ENCODE measurements at places on chromosomes 3 and 15.

- no peak for DNase-seq
Observed at GRCh38 chr3:72485641-72486040, 362.6 kb downstream of the SHQ1 start.

GRCh38 chr3:127929818-127930413, 14.9 kb downstream of the KBTBD12 start:
- DNase-seq: no peak

GRCh38 chr3:116939550-116939949, 230.0 kb downstream of the TUSC7 start:
- no peak for DNase-seq

- DNase-seq: no peak
Observed at GRCh38 chr15:101407966-101408775, 81.3 kb downstream of the PCSK6 start.

GRCh38 chr15:52102463-52102862, 10.1 kb downstream of the BCL2L10 start:
- peak; percentile 67 for DNase-seq

DNA sequence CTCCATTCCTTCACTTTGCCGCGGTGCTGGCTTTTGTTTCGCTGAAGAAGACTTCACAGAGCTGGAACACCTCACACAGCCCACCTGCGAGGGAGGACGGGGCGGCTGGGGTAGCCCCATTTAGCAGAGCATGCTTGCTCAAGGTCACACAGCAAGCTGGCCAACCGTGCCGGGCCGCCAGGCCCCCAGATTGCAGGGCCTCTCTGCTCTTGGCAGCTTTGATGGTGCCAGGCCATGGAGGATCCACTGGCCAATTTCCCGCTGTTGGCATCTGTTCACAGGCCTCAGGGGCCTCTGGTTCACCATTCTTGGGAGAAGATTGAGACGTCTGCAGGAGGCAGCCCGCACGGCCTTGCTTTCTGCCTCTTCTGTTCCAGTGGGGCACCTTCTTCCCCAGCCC, 77.9 kb upstream of the LINGO1 start:
- no peak for DNase-seq

DNA sequence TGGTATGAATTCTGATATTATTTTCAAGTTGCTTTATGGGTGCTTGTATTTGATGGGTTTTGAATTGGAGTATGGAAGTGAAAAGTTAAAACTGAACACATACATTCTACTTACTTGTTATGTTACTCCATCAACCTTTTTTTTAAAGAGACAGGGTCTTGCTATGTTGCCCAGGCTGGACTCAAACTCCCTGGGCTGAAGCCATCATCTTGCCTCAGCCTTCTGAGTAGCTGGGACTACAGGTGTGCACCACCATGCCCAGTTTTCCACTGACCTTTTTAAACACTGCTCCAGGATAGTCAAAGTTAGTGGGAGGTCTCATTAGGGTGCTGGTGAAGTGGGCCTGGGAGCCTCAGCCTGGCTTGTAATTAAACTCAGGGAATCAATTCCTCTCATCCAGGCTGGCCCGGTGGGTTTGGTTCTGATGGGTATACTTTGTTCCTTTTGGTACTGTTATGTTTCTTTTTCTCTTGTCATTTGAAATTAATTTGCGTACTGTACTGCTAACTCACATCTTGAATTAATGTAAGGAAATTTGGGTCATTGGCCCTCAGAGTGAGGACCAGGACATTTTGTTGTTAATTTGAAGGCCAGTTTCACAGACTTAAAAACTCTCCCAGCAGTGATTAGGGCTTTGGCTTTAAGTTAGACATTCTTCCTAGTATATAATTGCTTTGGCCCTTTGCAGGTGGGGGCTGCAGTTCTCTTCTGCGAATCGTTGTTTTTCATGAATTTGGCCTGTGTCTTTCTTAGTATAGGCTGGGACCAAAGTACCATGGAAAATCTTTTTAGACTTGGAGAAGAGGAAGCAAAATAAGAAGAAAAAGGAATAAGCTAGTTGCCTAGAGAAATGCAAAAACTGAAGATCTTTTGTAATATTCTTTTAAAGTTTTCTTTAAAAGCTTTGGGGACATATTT, 66.9 kb downstream of the FNDC3B start:
- DNase-seq: no peak

- DNase-seq: no peak
Observed at GRCh38 chr3:72494130-72494529, 354.1 kb downstream of the SHQ1 start.

GRCh38 chr3:18112674-18113375, 312.3 kb downstream of the SATB1 start:
- DNase-seq: no peak

GRCh38 chr3:156553705-156554356, 1.1 kb downstream of the SSR3 start:
- DNase-seq: no peak

- DNase-seq: peak; percentile 52
Observed at GRCh38 chr15:73127302-73127936, 75.2 kb downstream of the NEO1 start.
